ENCODE measurements at places on chromosomes 5 and 9.

DNA sequence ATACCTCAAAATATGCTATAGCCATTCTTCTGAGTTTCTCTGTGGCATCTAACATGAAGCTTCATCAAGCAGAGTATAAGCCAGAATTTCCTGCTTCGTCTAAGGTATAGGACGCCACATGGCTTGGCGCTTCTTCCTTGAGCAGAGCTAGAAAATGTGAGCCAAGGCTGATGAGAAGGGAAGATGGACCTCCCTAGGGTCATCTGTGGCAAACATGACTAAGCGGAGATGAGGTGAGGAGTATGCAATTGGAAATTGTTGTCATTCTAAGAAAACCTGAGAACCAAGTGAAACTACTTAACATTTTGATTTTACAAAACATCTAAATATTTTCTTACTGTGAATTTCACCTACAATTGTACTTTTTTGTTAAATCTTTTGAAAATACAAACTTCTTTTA, 466.5 kb downstream of the PSAT1 start:
- no peak for DNase-seq

DNA sequence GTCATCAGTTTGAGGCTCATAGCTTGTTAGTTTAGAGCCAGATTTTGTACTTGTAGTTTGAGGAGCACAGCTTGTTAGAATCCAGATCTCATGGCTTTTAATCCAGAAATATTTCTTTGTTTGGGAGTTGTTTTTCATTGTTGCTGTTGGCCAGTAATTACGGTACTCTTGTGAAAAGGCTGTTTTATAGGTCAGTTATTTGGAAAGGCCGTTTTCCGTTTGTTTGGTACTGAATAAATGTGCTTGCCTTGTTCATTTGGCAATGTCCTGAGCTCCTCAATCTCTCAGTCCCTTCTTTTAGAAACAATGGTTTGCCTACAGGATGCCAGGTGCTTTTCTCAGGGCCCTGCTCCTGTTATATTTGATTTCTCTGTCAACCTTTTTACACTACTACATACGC, 4.5 kb upstream of the MOB3B start:
- DNase-seq = no peak

- DNase-seq = no peak
Observed at GRCh38 chr5:9128136-9128535, 417.7 kb downstream of the SEMA5A start.

- no peak for DNase-seq
Observed at GRCh38 chr9:92853716-92854115, 24.1 kb downstream of the ZNF484 start.

DNA sequence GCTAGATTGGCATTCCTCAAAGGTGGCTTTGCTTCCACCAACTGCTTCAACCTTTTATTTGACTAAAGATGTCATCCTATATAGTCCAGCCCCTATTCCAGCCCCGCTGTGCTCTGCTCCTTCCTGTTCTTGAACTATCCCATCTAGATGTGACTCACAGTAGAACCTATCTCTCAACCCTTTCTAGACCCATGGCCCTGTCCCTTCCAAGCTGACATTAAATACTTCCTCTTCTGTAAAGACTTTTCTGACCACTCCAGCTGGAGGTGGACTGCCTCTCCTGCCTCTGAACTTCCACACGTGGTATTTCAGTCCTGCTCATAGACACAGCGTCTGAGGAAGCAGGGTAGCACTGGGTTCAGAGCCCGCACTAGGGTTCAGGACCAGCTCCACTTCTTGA, 32.4 kb downstream of the OSTF1 start:
- DNase-seq = no peak

DNA sequence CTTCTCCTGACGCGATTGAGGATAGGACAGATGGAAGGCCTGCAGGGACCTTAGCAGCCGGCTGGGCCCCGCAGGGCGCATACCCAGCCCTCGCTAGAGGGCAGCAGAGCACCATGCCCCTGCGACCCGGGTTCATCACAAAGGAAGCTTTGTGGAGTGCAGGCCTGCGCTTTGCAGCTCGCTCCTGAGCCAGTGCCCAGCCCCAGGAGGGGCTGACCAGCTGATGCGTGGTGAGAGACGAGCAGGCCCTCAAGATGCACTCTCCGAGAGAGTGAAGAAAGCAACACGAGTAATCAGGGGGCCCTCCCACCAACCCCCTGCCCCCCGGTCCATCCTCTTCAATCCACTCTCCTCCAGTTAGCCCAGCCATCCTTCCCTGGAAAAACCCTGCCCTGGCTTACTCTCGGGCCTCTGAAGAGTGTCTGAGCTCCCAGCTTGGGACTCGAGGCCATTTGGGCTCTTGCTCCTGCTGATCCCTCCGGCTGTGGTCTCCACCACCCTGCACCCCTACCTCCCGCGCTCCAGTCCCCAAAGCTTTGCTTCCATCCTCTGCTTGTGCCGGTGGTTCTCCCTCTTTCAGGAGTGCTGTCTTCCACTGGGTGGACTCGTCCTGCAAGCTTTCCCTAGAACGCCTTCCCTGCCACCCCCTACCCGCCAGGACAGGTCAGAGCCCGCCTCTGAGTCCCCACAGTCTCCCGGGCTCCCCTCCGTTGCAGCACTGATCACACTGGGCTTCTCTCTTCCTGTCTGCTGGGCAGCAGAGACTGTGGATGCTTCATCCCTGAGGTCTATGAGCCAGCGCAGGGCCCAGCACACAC, 9.1 kb upstream of the KIF12 start:
- peak; percentile 93 for DNase-seq

GRCh38 chr5:174140452-174141020, 95.0 kb downstream of the NSG2 start:
- no peak for DNase-seq

GRCh38 chr9:129258823-129259301, 80.8 kb upstream of the IER5L start:
- DNase-seq = no peak

DNA sequence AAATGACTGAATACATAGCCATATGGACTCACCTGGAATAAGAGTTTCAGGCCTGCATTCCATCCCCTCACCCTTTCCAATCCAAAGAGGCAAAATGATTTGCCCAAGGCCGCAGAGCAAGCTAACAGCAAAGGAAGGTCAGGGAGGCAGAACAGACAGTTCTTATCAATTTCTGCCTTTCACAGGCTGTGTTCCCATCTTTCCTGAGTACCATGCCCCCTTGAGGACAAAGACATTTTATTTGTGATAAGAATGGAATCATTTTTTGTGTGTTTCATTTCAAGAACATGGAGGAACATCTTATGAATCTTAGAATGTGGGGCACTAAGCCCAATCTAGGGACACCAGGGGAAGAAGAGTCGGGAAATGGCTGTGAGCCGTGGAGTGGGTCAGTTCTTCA, 13.9 kb downstream of the LHFPL2 start:
- DNase-seq = no peak

All from eye (tissue), 1 donor.